ENCODE measurements at places on chromosomes 4 and X.

- H3K4me1 ChIP-seq, result no peaks in the 10 kb centered on the region
- no peak overlapping the region for H3K4me3 ChIP-seq
- H3K27me3 ChIP-seq, result no peaks in the 10 kb centered on the region
- H3K27ac ChIP-seq, result no peak overlapping the region
- peaks cover 4% of the 10 kb centered on the region for H3K36me3 ChIP-seq
Observed at GRCh38 chr4:150673793-150674192, 91.8 kb downstream of the MAB21L2 start.

GRCh38 chr4:152633118-152633517 is 46.7 kb downstream of the TMEM154 start:
- DNase-seq, result no peak
- peaks cover 49% of the 10 kb centered on the region for H3K36me3 ChIP-seq
- H3K4me1 ChIP-seq, result peaks cover 11% of the 10 kb centered on the region
- H3K27me3 ChIP-seq, result no peaks in the 10 kb centered on the region

GRCh38 chrX:35561985-35562384 is 236.2 kb upstream of the MAGEB16 start:
- H3K27ac ChIP-seq, result no peak overlapping the region
- no peaks in the 10 kb centered on the region for H3K27me3 ChIP-seq
- H3K4me1 ChIP-seq, result no peaks in the 10 kb centered on the region

DNA sequence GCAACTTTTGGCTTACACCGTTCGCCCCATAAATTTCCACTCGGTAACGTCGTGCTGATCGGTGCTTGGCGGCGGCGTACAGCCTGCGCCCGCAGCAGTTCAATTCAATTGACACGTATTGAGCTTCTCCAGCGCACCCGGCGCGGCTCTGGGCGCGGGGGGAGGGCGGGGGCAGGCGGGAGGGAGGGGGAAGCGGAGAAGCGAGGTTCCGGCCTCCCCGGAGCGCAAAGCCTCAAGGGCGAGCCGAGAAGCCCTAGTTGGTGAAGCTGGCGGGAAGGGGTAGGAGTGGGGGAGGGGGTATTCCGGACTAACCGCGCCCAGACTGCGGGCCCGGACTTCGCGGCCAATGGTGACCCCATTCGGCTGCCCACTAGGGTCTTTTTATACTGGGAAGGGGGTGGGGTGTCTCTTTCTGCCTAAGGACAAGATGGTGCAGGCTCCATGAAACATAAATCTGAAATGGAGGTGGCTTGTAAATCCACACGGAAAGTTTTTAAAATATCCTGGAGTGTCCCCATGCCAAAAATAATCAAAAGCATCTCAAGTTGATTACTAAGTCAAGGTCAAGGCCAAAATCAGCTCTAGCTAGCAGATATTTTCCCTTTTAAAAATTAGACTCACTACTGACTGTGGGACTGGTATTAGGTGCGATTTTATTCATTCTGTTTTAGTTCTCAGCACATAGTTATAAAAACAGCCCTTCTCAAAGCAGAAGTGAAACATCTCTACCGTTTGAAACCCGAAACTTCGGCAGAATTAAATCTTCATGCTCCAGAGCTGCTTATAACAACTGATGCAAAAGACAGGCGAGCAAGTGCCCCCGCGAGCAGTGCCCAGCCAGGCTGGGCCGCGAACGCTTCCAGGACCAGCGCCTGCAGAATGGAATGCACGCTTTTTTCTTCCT is 1.5 kb upstream of the BCOR start:
- peaks cover 8% of the 10 kb centered on the region for H3K4me1 ChIP-seq
- peak; percentile 71 for DNase-seq
- H3K27me3 ChIP-seq, result no peaks in the 10 kb centered on the region
- H3K27ac ChIP-seq, result peak overlapping the region; percentile 90
- H3K36me3 ChIP-seq, result peaks cover 7% of the 10 kb centered on the region

- no peak overlapping the region for H3K27ac ChIP-seq
- no peaks in the 10 kb centered on the region for H3K27me3 ChIP-seq
- no peak for DNase-seq
- no peak overlapping the region for H3K4me3 ChIP-seq
- H3K36me3 ChIP-seq, result peaks cover 16% of the 10 kb centered on the region
Observed at GRCh38 chrX:44945736-44946135, 72.7 kb downstream of the KDM6A start.

- peak overlapping the region; percentile 54 for H3K27ac ChIP-seq
- H3K27me3 ChIP-seq, result no peaks in the 10 kb centered on the region
- peak overlapping the region; percentile 21 for H3K4me3 ChIP-seq
- peaks cover 14% of the 10 kb centered on the region for H3K36me3 ChIP-seq
- H3K4me1 ChIP-seq, result peaks cover 47% of the 10 kb centered on the region
Observed at GRCh38 chrX:131818297-131818936, 204.7 kb upstream of the STK26 start.

- H3K27ac ChIP-seq, result no peak overlapping the region
- no peaks in the 10 kb centered on the region for H3K4me1 ChIP-seq
- no peaks in the 10 kb centered on the region for H3K36me3 ChIP-seq
- no peaks in the 10 kb centered on the region for H3K27me3 ChIP-seq
Observed at GRCh38 chr4:143270256-143270838, 66.3 kb upstream of the GAB1 start.

GRCh38 chrX:39398215-39398962 is 597.1 kb downstream of the MID1IP1 start:
- H3K4me1 ChIP-seq, result no peaks in the 10 kb centered on the region
- H3K27ac ChIP-seq, result no peak overlapping the region
- H3K36me3 ChIP-seq, result no peaks in the 10 kb centered on the region
- DNase-seq, result no peak
- H3K4me3 ChIP-seq, result no peak overlapping the region
- H3K27me3 ChIP-seq, result no peaks in the 10 kb centered on the region

DNA sequence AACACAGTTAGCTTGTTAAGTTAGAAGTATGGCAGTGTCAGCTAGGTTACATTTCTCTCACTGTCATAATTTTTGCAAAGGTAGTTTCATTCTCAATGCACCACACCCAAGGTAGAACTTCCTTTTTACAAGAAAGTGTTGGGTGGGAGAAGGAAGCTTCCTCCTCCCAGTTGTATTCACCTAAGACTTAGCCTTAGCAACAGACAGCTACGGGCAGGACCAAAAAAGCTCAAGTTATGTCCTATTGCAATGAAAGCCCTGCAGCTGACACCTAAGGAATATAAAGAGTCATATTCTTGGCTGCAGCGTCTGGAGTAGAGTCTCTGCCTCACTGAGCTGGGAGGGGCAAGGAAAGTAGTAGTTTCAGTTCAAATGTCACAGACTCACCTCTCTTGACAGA is 25.1 kb upstream of the PRDM8 start:
- H3K4me3 ChIP-seq, result peak overlapping the region; percentile 55
- H3K36me3 ChIP-seq, result peaks cover 30% of the 10 kb centered on the region

- no peaks in the 10 kb centered on the region for H3K36me3 ChIP-seq
- no peak overlapping the region for H3K4me3 ChIP-seq
- no peaks in the 10 kb centered on the region for H3K27me3 ChIP-seq
- peaks cover 2% of the 10 kb centered on the region for H3K4me1 ChIP-seq
- DNase-seq, result no peak
Observed at GRCh38 chr4:69909195-69909594, 21.7 kb upstream of the CSN1S1 start.

GRCh38 chr4:124325690-124326089 is 386.8 kb downstream of the ANKRD50 start:
- H3K4me3 ChIP-seq, result no peak overlapping the region
- no peaks in the 10 kb centered on the region for H3K4me1 ChIP-seq
- H3K27ac ChIP-seq, result no peak overlapping the region
- H3K36me3 ChIP-seq, result no peaks in the 10 kb centered on the region
- no peak for DNase-seq

GRCh38 chr4:34269613-34270012 is 1974.7 kb downstream of the ARAP2 start:
- no peaks in the 10 kb centered on the region for H3K27me3 ChIP-seq
- no peaks in the 10 kb centered on the region for H3K36me3 ChIP-seq
- no peak for DNase-seq
- H3K27ac ChIP-seq, result no peak overlapping the region

- H3K4me1 ChIP-seq, result no peaks in the 10 kb centered on the region
- H3K27ac ChIP-seq, result no peak overlapping the region
- no peaks in the 10 kb centered on the region for H3K36me3 ChIP-seq
Observed at GRCh38 chr4:10861036-10861435, 176.5 kb upstream of the CLNK start.

DNA sequence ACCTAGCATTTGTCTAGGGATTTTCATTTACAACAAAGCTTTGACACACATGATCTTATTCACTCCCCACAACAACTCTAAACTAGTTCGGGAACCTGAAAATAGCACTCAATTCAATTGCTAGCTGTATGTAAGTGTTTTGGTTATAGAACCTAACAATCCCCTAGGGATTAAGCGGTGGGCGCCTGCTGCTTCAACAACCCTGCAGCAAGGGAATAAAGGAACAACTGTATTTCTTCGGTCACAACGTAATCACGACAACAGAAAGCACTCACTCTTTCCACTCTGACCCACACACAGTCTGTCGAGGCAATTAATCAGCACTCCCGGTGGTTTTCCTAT is 674 bp upstream of the DIAPH2 start:
- no peak for DNase-seq
- H3K4me3 ChIP-seq, result peak overlapping the region; percentile 91
- H3K36me3 ChIP-seq, result no peaks in the 10 kb centered on the region
- H3K27me3 ChIP-seq, result no peaks in the 10 kb centered on the region
- H3K27ac ChIP-seq, result no peak overlapping the region

- peaks cover 83% of the 10 kb centered on the region for H3K4me1 ChIP-seq
- peak overlapping the region; percentile 57 for H3K4me3 ChIP-seq
- no peaks in the 10 kb centered on the region for H3K27me3 ChIP-seq
- H3K27ac ChIP-seq, result peak overlapping the region; percentile 97
Observed at GRCh38 chrX:136674270-136674985, 26.5 kb downstream of the CD40LG start.

- H3K27me3 ChIP-seq, result no peaks in the 10 kb centered on the region
- H3K27ac ChIP-seq, result no peak overlapping the region
- H3K4me3 ChIP-seq, result no peak overlapping the region
- H3K36me3 ChIP-seq, result no peaks in the 10 kb centered on the region
Observed at GRCh38 chr4:57465321-57466056, 355.3 kb upstream of the IGFBP7 start.

GRCh38 chrX:148259990-148260389 is 240.4 kb upstream of the AFF2 start:
- no peak for DNase-seq
- no peaks in the 10 kb centered on the region for H3K36me3 ChIP-seq
- no peaks in the 10 kb centered on the region for H3K27me3 ChIP-seq
- no peak overlapping the region for H3K27ac ChIP-seq
- H3K4me3 ChIP-seq, result no peak overlapping the region

- H3K27ac ChIP-seq, result no peak overlapping the region
- H3K36me3 ChIP-seq, result no peaks in the 10 kb centered on the region
- H3K27me3 ChIP-seq, result no peaks in the 10 kb centered on the region
- DNase-seq, result no peak
- no peak overlapping the region for H3K4me3 ChIP-seq
Observed at GRCh38 chr4:38462367-38463055, 201.5 kb upstream of the KLF3 start.

GRCh38 chrX:109855501-109855900 is 122.4 kb upstream of the ACSL4 start:
- no peak overlapping the region for H3K27ac ChIP-seq
- peaks cover 5% of the 10 kb centered on the region for H3K4me1 ChIP-seq
- H3K4me3 ChIP-seq, result no peak overlapping the region
- no peak for DNase-seq
- H3K36me3 ChIP-seq, result no peaks in the 10 kb centered on the region
- no peaks in the 10 kb centered on the region for H3K27me3 ChIP-seq

DNA sequence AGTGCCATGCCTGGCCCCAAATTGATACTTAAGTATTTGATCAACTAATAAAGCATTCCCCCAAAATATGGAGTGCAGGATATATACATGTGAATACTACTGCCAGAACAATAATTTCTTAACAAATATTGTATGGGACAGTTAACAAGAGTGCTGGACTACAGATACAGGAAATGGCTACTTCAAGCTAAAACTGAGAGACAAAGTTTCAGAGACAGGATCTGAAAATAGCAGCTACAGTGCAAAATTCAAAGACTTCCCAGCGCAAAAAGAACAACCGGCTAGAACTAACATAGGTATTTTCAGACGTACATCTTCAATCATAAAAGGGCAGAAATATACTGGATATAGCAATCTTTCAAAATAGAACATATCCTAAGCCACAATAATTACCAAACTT is 6.3 kb downstream of the ATRX start:
- no peak for DNase-seq
- no peak overlapping the region for H3K4me3 ChIP-seq
- H3K36me3 ChIP-seq, result peaks cover 26% of the 10 kb centered on the region
- H3K27me3 ChIP-seq, result no peaks in the 10 kb centered on the region

Measured in activated CD4-positive, alpha-beta memory T cell treated with anti-CD3 and anti-CD28 coated beads, Interleukin-2, amount 10 ng/mL, durations not matched to agents 7 days and 5 days (primary cell).